Activated naive CD4-positive, alpha-beta T cell (primary cell): ENCODE measurements at places on chromosomes 5 and 9.

GRCh38 chr5:2324788-2325187, 426.7 kb downstream of the IRX2 start:
- DNase-seq: no peak

DNA sequence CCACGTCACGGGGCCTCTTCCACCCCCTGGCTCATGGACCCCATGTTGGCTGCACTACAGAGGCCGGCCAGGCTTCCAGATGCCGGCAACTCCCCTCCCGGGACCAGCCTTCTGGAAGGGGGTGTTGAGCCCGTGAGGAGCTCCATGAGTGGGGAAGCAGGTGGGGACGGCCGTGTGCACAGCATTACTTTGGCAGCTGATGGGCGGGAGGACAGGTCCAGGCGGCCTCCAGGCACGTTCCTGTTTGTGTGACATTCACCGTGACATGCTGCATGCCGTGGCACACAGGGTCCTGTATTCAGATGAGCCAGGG, 29.1 kb upstream of the ABO start:
- DNase-seq: no peak

DNA sequence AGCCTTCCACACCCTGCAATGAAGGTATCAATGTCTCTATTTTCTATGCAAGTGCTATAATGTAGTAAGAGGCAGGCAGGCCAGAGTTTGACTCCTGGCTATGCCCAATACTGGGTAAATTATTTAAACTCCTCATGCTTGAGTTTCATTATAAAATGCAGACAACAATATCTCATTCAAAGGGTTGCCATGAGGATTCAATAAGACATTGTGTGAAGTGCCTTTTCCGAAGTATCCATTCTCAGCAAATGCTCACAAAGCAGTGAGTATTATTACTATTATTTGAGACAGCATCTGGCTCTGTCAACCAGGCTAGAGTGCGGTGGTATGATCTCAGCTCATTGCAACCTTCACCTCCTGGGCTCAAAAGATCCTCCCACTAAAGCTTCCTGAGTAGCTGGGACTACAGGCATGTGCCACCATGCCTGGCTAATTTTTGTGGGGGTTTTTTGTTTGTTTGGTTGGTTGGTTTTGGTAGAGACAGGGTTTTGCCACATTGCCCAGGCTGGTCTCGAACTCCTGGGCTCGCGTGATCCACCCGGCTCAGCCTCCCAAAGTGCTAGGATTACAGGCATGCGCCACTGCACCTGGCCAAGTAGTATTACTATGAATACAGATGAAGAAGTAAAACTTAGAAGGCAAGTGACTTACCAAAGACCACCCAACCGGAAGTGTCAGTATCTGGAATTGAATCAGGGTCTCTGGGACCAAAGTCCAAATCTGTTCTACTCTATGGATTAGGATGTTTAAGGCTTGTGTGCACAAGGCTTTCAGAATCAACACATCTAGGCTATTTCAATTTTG, 18.8 kb downstream of the ADAM19 start:
- no peak for DNase-seq

DNA sequence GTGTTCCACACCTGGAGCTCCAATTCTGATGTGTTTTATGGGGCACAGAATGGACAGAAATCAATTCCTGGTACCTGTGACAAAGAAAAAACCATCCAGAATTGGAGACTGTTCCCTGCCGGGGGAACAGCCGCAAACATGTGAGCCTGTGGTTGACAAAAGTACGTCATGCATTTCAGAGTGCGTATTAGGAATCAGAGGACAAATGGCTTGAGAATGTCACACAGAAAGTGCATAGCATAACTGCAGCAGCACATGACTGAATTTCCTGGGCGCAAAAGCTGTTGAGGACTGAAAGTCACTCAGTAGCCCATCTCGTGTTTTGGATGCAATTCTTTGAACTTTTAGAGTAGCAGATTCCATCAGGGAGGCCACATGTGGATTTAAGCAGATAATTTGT, 85.1 kb downstream of the TRIO start:
- DNase-seq: no peak

DNA sequence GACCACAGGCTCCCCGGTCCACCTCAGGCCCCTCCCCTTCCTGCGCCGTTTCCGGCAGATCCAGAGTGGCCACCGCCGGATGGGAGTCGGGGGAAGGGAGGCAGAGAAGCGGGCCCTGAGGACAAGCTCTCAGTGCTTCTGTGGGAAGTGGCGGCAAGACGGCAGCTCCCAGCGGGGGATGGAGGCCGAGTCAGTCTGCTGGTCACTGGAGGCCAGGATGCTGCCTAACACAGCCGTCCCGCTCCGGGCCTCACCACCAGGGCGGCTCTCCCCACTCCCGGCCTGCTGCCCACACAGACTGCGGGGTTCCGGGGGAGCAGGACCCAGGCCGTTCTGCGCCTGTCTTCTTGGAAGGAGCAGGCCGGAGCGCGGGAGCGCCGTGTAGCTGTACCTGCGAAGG, 31.4 kb downstream of the FXN start:
- no peak for DNase-seq
